RCC 7860 (cell line): ENCODE measurements at places on chromosomes 3 and 15.

DNA sequence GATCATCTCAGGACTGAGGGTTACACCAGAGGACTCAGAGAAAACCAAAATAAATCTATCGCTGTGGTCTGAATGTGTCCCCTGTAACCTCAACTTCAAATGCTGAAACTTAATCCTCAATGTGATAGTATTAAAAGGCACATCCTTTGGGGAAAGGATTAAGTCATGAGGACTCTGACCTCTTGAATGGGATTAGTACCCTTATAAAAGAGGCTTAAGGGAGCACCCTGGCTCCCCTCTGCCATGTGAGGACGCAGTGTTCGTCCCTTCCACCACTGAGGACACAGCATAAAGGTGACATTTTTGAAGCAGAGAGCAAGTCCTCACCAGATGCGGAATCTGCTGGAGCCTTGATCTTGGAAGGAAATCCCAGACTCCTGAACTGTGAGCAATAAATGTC is 39.5 kb downstream of the SRPRB start:
- no peak for DNase-seq

DNA sequence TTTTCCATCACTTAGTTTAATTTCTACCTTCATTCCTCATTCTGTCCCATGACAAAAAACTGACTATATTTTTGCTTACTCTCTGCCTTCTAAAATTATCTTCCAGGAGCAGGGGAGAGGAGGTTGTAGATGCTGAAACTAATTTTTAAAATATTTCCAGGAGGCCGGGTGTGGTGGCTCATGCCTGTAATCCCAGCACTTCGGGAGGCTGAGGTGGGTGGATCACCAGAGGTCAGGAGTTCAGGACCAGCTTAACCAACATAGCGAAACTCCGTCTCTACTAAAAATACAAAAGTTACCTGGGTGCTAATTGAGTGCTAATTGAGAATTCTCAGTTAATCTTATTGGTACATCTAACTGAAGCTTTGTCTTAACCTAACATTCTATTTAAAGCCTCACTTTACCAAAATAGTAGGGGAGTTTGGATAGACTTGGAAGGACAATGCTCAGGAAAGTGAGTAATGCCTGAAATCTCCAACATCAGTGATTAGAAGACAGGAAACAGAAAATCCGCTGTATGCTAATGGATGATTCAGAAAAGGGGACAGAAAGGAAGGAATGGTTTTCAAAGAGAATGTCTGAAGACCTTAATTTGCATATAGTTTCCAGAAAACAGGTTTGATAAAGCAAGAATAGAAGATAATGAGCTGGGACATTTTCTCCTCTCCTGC is 336.1 kb downstream of the GBE1 start:
- no peak for DNase-seq

DNA sequence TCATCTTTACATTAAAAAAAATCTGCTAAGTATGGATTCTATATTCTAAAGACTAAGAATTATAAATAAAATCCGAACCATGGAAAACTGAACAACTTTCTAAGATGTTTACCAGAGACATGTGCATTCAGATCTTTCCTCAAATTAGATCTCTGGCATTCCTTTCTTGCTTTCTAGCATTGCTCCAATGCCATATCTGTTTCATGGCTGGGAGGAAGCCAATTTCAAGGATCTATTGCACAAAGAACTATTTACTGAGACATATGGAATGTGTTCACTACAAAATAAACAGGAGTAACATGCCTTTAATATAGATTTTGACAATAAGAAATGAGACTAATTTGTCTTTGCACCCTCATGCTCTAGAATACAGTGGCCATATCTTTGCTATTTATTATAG is 45.1 kb upstream of the NANOGP8 start:
- no peak for DNase-seq

GRCh38 chr15:37134699-37135131 is 34.4 kb upstream of the MEIS2 start:
- peak; percentile 6 for DNase-seq

DNA sequence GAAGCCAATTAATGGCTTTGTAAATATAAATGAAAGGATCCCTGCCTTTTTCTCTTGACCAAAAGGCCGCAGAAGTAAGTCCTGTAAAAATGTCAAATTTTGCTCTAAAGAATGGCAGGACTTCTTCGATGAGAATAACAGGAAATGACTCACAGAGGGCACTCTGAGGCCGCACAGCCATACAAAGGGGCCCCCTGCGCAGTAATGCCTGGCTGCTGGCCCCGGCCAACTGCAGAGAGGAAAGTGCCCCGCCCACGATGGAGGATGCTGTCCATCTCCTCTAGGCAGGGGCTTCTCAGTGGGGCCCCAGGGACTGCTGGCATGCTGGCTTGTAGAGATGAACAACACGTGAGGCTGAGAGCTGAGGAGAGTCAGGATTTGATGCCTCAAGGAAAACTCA is 18.1 kb upstream of the SCN10A start:
- DNase-seq, result peak; percentile 26

- DNase-seq, result no peak
Measured at GRCh38 chr15:97966246-97966645, 5.7 kb downstream of the ARRDC4 start.

GRCh38 chr15:99409560-99409959 is 156.2 kb upstream of the MEF2A start:
- DNase-seq, result no peak

DNA sequence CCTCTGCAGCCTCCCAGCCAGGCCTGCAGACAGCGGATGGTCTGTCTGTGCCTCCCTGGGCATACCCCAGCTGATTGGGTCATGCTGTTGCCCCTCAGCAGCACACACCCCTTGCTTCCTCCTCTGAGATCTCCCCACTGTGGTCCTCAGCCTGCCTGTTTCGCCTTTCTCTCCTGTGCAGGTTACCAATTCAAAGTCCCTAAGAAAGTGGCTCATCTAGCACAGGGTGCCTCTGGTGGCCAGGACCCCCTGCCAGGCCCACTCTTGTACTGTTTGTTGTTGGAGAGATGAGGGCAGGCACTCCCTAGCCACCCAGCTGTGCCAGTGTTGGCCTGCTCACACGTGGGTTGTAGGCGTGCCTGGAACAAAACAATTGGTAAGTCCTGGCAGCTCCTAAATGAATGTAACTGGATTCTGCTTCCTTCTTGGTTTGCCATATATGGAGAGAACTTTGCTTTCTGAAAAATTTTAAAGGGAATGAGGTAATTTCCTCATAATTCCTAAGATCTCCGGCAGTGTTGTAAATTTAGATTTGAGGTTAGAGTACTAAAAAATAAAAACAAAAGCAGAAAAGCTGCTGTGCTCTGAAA is 213.2 kb upstream of the IL12A start:
- peak; percentile 23 for DNase-seq

- no peak for DNase-seq
Measured at GRCh38 chr3:132368962-132369361, 48.3 kb upstream of the DNAJC13 start.

- peak; percentile 88 for DNase-seq
Measured at GRCh38 chr3:134327594-134327975, 46.7 kb downstream of the AMOTL2 start.

DNA sequence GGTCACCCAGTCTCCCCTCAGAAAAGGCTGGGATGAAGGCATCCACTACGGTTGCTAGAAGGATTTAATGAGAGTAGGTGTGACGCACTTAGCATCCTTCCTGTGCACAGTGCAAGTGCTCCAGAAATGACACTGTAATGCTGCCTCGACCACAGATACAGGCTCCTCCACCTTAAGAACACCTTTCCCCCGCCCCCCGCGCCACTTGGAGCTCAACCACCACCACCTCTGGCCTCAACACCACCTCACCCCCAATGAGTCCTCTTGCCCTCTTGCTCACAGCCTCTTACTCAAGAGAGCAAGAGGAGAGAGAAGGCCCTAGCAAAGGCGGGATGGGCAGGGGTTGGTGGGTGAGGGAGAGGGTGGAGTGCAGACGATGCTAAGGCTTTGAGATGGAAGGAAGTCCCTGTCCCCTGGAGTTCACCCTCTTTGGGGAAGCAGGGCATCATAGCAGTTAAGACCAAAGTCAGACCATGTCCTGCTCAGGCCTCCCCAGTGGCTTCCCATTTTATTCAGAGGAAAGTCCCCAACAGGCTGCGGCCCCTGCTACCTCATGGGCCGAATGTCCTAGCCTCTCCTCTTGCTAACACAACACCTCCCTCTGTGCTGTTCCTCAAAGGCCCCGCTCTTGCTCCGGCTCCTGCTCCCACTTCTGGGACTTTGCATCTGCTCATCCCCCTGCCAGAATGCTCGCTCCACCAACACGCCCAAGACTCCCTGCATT is 8.3 kb downstream of the STARD5 start:
- DNase-seq, result no peak

- no peak for DNase-seq
Measured at GRCh38 chr3:166799-167198, 29.8 kb upstream of the CHL1 start.

- no peak for DNase-seq
Measured at GRCh38 chr3:99236576-99236975, 335.1 kb upstream of the DCBLD2 start.

DNA sequence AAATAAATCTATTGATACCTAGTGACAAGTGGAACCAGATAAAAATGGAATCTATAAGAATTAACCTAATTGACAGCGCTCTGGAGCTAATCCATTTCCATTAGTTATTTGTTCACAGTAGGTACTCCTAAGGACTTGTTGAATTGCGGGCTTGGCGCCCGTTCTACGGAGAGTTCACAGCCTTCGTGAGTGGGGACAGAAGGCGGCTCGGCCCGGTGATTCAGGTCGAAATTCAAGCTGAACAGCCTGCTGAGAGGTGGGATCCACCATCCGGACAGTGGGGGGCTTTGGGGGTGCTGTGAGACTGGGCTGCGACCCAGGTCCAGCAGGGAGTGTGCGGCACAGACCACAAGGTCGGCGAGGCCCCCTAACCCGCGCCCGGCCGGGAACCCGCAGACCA is 779 bp upstream of the CTNNB1 start:
- DNase-seq, result no peak

- DNase-seq, result no peak
Measured at GRCh38 chr15:47780971-47781370, 63.7 kb downstream of the SEMA6D start.

DNA sequence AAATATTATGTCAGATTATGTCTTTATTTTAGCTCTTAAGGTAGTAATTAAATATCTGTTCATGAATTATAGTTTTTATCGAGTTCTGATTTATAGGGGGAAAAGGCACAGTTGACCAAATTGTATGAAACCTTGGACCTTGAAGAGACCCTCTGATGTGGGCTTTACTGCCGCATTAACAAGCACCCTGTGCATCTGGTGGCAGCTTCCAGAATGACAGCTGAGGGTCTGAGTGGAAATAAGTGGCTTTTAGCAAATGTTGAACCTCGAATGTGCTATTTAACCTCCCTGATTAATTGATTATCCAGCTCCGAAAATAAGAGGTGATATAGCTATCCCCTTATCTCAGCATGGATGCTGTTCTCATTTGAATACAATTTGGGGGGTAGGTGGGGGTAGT is 87.0 kb downstream of the TMEM108 start:
- no peak for DNase-seq
